ENCODE measurements at places on chromosomes 16 and 17. TPM values are rescaled to one million over a fixed set of nuclear protein-coding genes. Genes with fewer than 3 reads are reported as not detected.

PMP22 gene
- total RNA-seq: 157 TPM

GRCh38 chr17:15092762-15093161 lies 172.4 kb downstream of the PMP22 start:
- DNase-seq: no peak

GRCh38 chr16:72384651-72385050 lies 212.7 kb upstream of the PMFBP1 start:
- no peak for DNase-seq

- DNase-seq: no peak
Measured at GRCh38 chr16:77767211-77767610, 21.2 kb upstream of the VAT1L start.

- no peak for DNase-seq
Measured at GRCh38 chr16:47162670-47163420, 19.1 kb upstream of the NETO2 start.

ESRP2 gene
- 61.0 TPM for total RNA-seq

OR2C1 gene
- total RNA-seq: not detected

RDM1 gene
- total RNA-seq: not detected

DNA sequence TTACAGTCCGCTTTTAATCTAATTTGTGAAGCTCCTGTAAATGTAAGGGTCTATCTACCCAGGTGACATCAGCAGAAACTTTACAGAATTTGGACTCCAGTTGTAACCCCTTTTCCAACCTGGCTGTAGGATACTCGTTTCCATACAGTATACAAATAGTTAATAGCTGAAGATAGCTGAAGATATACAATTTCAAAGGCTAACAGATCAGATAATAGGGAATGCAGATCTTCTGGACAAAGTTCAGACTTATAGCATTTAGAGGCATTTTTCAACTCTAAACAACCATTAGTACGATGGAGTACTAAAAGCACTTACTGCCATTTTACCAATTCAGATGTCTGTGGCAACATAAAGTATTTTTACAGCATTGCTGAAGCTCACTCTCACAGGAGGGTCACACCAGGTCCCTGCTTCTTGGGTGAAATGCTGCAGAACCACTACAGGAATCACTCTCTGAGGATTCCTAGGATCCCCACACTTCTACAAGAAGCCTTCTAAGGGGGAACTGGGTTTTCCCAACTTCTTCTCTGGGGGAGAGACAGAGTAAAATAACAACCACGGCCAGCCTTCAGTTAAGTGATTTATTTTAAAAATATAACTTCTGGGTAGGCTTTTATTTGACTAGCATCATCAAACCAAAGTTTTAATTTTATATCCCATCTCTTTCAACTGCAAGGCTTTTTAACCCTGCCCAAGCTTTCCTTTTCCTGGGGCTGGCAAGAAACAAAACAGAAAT lies 2.9 kb downstream of the VEZF1 start:
- no peak for DNase-seq

- DNase-seq: no peak
Measured at GRCh38 chr17:14057591-14057990, 11.7 kb upstream of the COX10 start.

DNA sequence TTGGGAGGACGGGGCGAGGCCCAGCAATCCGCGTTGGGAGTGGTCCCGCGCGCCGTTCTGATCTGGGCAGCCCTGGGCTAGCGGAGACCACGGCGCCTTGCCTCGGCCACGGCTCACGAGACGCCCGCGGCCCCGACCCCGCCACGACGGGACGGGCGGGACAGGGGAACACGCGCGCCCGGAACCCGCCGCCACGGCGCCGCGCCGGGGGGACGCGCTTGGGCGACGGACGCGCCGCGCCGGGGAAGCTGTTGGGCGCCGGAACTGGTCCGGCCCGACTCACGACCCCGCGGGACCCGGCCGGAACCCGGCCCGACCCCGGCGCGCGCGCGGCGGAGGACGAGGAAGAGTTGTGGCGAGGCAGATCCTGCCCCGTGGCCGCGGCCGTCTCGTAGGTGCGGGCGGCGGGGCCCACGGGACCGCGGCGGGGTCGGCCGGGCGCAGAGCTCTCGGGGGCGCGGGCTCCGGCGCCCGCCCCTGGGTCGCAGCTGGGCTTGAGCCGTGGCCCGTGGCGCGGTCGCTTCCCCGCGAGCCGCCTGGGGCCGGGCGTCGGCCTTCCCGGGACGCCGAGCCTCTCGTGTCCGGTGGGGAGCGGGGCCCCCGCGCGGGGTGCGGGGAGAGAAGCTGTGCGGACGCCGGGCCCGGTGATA lies at the start of gene ACSF3:
Gene ACSF3, plus strand, starts transcription at position 251 of the 650 bp plus-strand sequence. CDS start 6,830 bp downstream, outside the sequence.
- DNase-seq: peak; percentile 86

DNA sequence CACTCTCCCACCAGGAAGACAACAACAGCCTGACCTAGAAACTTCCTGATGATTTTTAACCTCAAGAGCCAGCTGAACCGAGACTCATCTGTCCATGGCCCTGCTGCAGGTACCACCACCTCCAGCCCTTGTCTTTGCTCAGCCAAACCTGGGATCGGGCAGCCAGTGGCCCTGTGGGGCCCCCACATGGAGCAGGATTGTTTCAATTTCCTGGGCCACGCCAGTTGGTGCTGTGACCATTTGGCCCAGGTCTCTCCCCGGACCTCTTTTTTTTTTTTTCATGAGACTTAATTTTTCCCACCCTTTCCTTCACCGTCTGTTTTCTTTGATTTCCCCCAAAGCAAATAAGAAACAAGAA lies 8.3 kb upstream of the HOXB2 start:
- no peak for DNase-seq

DNA sequence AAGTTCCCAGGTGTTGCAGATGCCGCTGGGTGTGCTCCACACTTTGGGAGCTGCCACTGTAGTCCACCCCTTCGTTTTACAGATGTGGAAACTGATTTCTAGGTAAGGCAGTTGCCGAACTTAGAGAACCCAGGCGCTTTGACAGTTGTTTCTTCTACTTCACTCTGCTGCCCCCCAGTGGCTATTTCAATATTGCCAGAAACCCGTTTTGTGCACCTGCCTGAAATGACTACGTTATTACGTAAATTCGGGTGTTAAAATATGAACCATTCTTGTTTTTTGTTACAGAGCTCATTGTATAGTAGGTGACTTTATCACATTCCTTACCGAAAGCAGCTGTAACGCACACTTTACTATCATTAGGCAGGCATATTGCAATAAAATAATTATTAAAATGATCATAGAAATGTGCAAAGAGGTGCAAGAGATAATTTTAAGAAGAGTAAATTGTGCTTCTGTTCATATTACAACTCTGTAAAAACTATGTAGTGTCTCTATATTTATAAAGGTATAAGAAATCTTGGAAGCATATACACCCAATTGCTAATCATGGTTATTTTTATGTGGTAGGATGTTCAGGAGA lies 44.9 kb downstream of the OTOA start:
- peak; percentile 67 for DNase-seq

GRCh38 chr17:64081802-64082799 lies 47.8 kb downstream of the ERN1 start:
- DNase-seq: no peak
